NCI-H460 (cell line): ENCODE measurements at places on chromosomes 3 and 15.

DNA sequence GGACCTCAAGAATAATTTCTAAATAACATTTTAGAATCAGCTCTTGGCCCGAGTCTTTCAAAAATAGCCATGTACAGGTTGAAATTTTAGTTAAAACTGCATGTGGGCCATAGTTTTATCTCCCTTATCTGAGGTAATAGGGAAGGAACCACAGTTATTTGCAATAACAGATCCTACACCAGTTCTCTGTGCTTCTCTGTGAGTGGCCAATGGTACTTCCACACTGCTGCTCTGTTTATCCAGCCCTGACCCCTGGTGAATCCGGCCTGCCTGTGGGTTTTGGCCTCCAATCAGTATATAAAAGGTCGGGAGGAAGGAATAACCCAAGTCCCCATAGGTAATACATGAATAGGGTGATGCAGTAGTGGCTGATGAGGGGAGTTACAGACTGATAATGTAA lies 48.0 kb upstream of the TNIK start:
- DNase-seq: no peak

DNA sequence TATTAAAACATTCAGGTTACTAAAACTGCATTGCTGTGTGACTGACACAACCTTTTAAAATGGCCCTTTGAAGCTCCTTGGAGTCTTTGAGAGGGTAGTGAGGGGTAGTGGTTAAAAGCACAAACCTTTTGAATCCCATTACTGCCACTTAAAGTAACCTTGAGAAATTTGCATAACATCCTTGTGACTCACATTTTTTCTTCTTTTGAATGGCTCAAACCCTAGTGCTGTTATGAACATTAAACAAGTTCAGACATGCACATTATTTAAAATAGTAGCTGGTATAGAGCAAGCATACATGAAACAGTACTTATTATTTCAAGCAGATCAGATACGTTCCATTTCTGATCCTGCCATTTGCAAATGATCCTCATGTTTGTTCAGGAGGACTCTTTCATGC lies 3.7 kb upstream of the CLDN1 start:
- no peak for DNase-seq

- no peak for DNase-seq
These were observed 619.7 kb upstream of the AGTR1 start for GRCh38 chr3:148077965-148078364.

DNA sequence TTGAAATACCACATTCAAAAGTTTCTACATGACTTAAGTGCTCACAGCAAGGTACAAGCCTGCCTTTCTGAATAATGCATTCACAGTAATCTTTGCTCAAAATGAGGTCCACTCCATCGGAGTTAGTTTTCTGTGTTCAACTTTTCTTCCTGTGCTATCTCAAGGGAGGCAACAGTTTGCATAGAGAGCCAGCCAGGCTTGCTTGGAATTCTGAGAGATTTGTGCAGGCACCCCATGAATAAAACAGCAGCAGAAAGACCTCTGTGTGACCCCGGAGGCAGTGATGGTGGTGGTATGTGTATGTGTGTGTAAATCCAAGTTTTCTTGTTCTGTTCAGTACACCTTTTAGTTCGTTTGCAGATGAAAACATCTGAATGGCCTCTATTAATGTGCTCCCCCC lies 124.0 kb downstream of the ADAMTS9 start:
- DNase-seq: no peak

GRCh38 chr3:65568497-65568896 lies 470.2 kb downstream of the MAGI1 start:
- DNase-seq: no peak

- no peak for DNase-seq
These were observed 173.6 kb downstream of the UBE2E2 start for GRCh38 chr3:23376516-23377248.

DNA sequence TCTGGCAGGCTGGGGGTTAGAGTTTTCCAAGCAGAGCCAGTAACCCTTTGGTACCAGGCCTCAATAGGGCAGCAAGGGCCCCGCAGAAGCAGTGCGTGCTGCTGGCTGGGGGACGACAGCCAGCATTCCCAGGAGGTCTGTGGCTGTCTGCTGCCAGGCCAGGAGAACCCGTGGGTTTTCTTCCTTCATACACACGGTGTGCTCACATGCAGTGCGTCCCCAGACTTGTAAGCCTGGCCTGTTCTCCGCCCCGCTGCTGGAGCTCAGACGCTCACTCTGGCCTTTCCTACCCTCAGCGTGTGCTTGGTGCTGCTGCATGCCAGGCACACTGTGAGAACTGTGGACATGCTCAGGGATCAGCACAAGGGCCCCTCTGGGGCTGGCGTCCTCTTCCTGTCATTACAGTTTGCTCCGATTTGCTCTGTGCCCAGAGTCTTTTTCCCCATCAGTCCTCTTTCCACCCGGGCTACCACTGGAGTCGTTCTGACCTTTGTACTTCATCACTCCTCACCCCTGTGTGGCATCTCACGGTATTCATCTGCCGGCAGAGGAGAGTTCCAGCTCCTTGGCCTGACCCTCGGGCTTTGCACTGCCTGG lies 149.5 kb downstream of the DNAJB8 start:
- no peak for DNase-seq

- no peak for DNase-seq
These were observed 819.7 kb downstream of the FHIT start for GRCh38 chr3:60431599-60431958.

DNA sequence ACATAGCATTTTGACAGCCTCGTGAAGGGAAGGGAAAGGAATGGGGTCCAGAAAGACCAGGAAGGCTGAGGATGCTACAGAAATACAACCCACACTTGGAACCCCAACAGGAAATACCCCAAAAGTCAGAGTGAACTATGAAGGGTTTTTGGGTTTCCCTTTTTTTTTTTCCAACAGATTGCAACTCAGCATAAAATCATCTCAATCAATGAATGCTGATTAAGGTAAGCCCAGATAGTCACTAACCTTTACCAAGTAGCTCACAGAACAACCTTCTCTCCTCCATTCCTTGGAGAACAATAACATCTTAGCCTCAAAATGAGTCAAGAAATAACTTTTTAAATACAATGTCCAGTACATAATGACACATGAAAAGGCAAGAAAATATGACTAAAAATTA lies 93.7 kb upstream of the OCA2 start:
- no peak for DNase-seq
